ENCODE measurements at places on chromosomes 2 and 18.

- H3K36me3 ChIP-seq: no peaks in the 10 kb centered on the region
- peaks cover 78% of the 10 kb centered on the region for H3K27me3 ChIP-seq
- DNase-seq: peak; percentile 92
- H3K4me1 ChIP-seq: peaks cover 16% of the 10 kb centered on the region
Measured at GRCh38 chr18:36187193-36187825, at the start of gene MOCOS. MOCOS (plus strand) TSS chr18:36187497; CDS start chr18:36187540, 43 bp downstream.

GRCh38 chr2:215262741-215263362 lies 49.0 kb upstream of the ATIC start:
- no peak overlapping the region for H3K4me3 ChIP-seq
- H3K27me3 ChIP-seq: no peaks in the 10 kb centered on the region
- DNase-seq: no peak
- no peaks in the 10 kb centered on the region for H3K4me1 ChIP-seq

DNA sequence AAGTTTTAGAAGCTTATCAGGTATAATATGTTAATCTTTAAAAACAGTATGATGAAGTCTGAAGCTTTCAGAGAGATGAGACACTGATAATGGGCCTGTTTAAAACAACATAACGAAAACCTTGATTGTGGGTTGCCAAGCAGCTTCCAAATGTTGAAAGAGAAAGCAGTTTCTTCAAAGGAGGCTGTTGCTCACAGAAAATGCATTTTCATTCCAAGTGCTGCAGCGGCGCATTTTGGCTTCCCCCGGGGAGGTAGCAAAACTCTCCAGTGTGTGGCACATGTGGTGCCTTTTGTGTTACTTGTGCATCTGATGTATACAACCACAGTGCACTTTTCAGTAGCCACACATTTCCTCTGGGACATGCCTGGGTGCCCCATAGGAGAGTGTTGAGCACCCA lies 66.1 kb downstream of the TMEFF2 start:
- H3K4me3 ChIP-seq: no peak overlapping the region
- no peak overlapping the region for H3K27ac ChIP-seq
- no peaks in the 10 kb centered on the region for H3K4me1 ChIP-seq

DNA sequence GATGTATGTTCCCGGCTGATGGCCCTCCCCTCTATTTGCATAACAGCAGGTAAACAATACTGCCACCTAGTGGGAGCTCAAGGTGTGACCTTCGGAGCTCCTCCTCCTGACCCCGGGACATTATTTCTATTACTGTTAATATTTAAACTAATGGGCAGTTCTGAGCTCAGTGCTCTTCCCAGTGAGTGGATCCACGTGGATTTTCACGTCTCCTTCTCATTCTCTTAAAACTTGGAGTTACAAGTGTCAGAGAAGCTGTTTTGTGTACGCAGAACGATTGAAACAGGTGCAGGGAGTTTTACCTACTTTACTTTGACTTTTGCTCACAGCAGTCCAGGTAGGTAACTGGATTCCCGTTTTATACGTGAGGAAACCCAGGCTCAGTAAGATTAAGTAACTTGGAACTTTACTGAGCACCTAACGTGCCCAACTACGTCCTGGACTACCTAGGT lies 127.3 kb downstream of the PRKCE start:
- no peak overlapping the region for H3K4me3 ChIP-seq
- no peaks in the 10 kb centered on the region for H3K36me3 ChIP-seq
- H3K27ac ChIP-seq: no peak overlapping the region
- H3K4me1 ChIP-seq: peaks cover 25% of the 10 kb centered on the region
- DNase-seq: peak; percentile 53
- H3K27me3 ChIP-seq: peaks cover 7% of the 10 kb centered on the region

DNA sequence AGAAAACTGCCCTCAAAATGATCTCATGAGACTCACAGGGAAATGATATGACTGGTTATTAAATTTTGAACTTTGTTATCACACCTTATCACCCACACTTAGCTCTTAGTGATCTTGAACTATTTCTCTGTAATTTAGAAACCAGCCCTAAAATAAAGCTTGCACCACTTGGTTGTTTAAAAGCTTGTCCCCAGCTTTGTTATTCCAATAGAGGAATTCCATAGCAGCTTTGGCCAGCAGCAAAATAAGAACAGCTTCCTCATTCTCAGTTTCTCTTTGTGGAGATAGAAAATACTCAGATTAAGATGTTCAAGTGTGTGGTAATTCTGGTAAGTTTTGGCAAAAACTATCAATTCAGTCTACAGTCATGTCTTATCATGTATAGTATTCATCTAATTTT lies 54.4 kb upstream of the CCDC68 start:
- no peak overlapping the region for H3K27ac ChIP-seq
- H3K27me3 ChIP-seq: no peaks in the 10 kb centered on the region
- H3K36me3 ChIP-seq: no peaks in the 10 kb centered on the region
- H3K4me1 ChIP-seq: no peaks in the 10 kb centered on the region
- DNase-seq: no peak

DNA sequence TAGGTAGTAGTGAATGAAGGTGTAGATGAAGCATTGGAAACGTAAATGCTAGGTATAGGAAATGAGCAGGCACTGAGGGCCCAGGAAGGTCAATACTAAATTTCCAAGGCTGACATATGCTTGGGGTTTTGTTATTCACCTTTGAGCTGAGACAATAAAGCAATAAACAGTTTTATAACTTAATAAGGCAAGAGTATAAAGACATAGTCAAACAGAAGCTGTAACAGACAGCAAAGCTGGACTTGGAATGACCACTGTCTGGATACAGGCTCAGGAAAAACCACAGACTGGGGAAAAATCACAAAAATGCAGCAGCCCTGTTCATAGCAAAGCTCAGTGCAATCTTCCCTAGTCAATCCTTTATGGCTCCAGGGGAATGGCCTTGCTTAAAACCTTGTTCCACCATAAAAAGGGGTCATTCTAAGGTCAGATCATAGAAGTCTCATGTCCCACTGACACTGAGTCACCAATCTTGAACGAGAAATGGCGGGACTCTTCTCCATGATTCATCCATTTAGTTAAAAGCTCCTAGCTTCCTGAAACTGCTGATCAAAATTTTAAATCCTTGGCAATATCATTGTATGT lies 493.3 kb downstream of the CMPK2 start:
- no peak overlapping the region for H3K4me3 ChIP-seq
- no peaks in the 10 kb centered on the region for H3K27me3 ChIP-seq
- H3K36me3 ChIP-seq: peaks cover 8% of the 10 kb centered on the region
- no peak for DNase-seq

GRCh38 chr2:84631047-84631446 lies 114.7 kb downstream of the DNAH6 start:
- peak overlapping the region; percentile 10 for H3K27ac ChIP-seq
- DNase-seq: peak; percentile 2
- H3K27me3 ChIP-seq: peaks cover 9% of the 10 kb centered on the region
- H3K4me3 ChIP-seq: no peak overlapping the region
- no peaks in the 10 kb centered on the region for H3K36me3 ChIP-seq

DNA sequence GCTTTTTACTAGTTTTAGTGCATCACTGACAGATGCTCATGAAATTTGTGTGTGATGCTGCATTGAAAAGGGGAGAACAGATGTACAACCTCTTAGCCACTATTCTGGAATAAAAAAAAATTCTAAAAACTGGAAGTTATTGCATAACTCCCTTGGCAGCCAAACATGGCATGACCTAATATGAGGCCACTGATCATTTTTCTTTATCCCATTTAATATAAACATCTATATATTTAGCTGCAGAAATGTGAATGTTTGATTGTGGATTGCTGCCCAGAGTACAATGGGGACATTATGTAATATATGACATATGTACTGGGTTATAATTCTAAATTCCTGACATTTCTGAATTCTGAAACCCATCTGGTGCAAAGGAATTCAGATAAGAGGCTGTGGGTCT lies 86.5 kb downstream of the CDCA7 start:
- peaks cover 9% of the 10 kb centered on the region for H3K4me1 ChIP-seq
- DNase-seq: no peak
- H3K27ac ChIP-seq: no peak overlapping the region
- peaks cover 6% of the 10 kb centered on the region for H3K27me3 ChIP-seq
- H3K4me3 ChIP-seq: no peak overlapping the region

DNA sequence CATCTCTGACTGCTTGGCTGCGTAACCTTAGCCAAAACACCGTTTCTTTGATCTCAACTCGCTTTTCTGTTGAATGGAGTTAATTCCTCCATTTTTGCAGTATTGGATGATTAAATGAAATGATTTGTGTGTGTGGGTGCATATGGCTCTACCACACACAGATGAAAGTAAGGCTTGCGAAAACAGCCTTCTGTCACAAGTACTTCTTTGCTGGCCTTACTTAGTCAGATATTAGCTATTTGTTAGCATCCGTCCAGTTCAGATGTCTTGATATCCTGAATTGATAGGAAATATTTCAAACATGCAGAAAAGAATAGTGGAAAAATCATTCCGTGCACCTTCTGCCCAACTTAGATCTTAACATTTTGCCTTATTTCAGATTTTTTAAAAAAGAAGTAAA lies 21.8 kb downstream of the NCOA1 start:
- no peaks in the 10 kb centered on the region for H3K27me3 ChIP-seq
- no peaks in the 10 kb centered on the region for H3K36me3 ChIP-seq
- peaks cover 19% of the 10 kb centered on the region for H3K4me1 ChIP-seq
- no peak overlapping the region for H3K4me3 ChIP-seq
- H3K27ac ChIP-seq: no peak overlapping the region
- DNase-seq: no peak

GRCh38 chr2:176087330-176088047 lies 3.7 kb upstream of the EVX2 start:
- no peak for DNase-seq
- H3K36me3 ChIP-seq: no peaks in the 10 kb centered on the region
- H3K4me3 ChIP-seq: peak overlapping the region; percentile 81
- H3K27me3 ChIP-seq: peaks cover 99% of the 10 kb centered on the region

- H3K4me1 ChIP-seq: peaks cover 30% of the 10 kb centered on the region
- H3K4me3 ChIP-seq: no peak overlapping the region
- no peak overlapping the region for H3K27ac ChIP-seq
Measured at GRCh38 chr2:26945991-26946750, 24.3 kb upstream of the MAPRE3 start.

- H3K4me1 ChIP-seq: peaks cover 16% of the 10 kb centered on the region
- H3K4me3 ChIP-seq: no peak overlapping the region
- no peak for DNase-seq
Measured at GRCh38 chr2:136363900-136364299, 246.0 kb upstream of the CXCR4 start.

DNA sequence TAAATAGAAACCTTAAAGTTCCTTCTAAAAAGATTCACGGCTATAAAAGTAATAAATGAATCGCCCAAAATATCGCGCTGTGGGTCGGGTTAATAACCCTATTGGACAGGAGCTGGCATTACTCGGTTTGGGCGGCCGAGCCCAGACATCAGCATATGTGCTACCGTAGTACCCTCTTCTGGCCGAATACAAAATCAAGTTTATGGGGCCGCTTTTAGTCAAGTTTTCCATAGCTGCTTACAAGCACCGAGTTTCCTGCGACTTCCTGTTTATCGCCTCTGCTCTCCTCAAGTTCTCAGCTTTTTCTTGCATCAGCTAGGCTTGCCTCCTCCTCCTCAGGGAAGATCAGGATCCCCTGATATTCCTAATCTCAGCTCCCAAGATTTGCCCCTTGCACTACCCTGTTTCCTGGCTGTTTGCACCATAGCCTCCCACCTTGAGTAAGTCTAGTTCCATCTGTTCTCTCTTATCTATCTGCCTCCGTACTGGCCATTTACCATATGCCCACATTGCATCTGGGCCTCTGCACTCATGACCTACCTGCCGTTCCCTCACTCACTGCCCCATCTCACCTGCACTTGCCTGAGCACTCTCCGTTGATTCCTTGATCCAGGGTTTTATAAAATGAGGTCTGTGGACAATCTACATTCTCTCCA lies 56.1 kb downstream of the SLC35F5 start:
- H3K4me3 ChIP-seq: no peak overlapping the region
- peaks cover 15% of the 10 kb centered on the region for H3K36me3 ChIP-seq
- H3K27me3 ChIP-seq: no peaks in the 10 kb centered on the region
- no peak for DNase-seq
- H3K4me1 ChIP-seq: peaks cover 25% of the 10 kb centered on the region

DNA sequence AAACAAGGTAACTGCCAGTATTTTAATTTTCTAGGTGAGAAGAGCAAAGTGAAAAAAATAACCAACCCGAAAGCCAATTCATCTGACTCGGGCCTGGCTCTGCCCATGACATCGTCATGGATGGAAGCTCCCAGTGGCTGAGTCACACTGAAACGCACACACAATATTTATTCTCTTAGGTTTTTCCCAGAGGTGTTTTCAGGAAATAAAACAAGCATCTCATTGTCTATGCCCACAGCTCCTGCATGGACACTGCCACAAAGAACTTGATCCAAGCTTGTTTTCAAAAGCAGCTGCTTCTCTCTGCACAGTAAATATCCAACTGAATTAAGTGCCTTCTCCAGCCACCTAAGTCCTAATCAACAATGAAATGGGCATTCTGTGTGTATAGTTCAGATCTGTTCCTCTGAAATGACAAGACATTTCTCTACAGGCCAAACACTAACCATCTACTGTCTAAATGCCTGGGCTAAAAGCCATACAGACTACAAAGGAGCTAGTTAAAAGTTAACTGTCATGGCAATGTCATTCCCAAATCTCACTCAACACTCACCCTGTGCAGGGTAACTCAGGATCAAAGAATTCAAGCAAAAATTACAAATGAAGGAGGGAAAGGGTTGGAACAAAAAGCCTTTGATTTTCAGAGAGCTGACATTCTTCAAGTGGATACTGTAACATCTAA lies 62.9 kb downstream of the RPL31 start:
- peaks cover 6% of the 10 kb centered on the region for H3K36me3 ChIP-seq
- peak overlapping the region; percentile 75 for H3K27ac ChIP-seq
- DNase-seq: no peak
- H3K4me1 ChIP-seq: peaks cover 36% of the 10 kb centered on the region
- H3K27me3 ChIP-seq: no peaks in the 10 kb centered on the region

DNA sequence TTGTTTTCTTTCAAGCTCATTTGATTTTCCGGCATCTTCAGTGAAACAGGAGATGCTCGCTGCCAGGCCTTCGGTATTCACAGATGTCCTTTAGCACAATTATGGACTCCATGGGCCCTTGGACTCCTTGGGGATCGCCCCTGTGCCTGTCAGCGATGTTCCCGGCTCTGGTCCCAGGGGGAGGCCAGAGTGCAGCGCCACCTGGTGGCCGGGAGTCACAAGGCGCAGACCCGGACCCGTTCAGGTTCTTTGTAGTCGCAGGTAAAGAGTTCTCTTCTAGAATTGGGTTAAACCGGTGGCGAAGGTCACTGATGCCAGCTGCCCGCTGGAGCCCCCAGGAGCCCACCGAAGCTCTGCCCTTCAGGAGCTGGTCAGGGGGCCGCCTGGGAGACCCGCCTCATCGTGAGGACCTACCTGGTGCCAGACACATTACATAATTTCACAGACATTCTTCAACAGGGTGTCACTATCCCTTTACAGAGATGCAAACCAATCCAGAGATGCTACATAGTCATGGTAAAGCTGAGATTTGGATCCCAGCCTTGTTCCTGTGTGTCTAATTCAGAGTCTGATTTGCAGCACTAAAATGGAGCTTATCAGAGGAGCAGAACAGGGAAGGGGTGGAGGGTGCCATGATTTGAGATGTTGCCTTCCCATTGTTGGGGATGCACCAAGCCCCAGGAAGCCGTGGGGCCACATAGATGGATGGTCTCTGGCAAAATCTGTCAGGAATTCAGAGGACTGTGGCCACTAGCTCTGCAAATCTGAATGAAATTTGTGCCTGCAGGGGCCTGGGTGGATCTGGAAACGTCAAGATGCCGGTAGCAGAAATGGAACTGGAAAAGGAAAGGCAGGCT lies 6.0 kb upstream of the INPP5D start:
- no peak overlapping the region for H3K4me3 ChIP-seq
- H3K36me3 ChIP-seq: no peaks in the 10 kb centered on the region
- H3K27ac ChIP-seq: no peak overlapping the region

GRCh38 chr18:24672165-24672941 lies 211.9 kb downstream of the HRH4 start:
- H3K4me1 ChIP-seq: peaks cover 13% of the 10 kb centered on the region
- H3K27ac ChIP-seq: no peak overlapping the region
- no peaks in the 10 kb centered on the region for H3K36me3 ChIP-seq
- peaks cover 43% of the 10 kb centered on the region for H3K27me3 ChIP-seq
- DNase-seq: no peak
